Osteoblast (primary cell): ENCODE measurements at places on chromosomes 3 and 15. TPM values are rescaled to one million over a fixed set of nuclear protein-coding genes. Genes with fewer than 3 reads are reported as not detected.

- DNase-seq = peak; percentile 94
Observed at GRCh38 chr15:74322558-74323180, 44.8 kb downstream of the CYP11A1 start.

GRCh38 chr3:111215481-111215880 is 143.9 kb downstream of the NECTIN3 start:
- no peak for DNase-seq

GRCh38 chr3:175127075-175127662 is 268.0 kb downstream of the NAALADL2 start:
- DNase-seq = no peak

GRCh38 chr3:124765197-124765840 is 35.1 kb downstream of the UMPS start:
- DNase-seq = no peak

DNA sequence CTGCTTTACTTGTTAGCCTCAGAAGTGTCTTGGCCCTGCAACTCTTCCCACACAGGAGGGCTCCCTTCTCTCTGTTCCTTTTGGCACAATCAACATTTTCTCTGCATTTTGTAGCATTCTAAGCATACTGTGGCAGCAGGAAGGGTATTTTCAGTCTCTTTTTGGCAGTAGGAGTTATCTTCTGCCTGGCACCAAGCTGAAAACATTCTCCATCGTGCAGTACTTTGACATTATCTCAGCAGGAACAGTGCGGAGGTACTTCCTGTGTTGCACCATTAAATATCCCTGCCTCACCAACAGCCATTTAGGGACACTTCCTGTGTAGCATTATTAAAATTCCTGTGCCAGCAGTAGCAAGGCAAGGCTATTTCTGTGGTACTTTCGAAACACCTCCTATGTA is 233.2 kb upstream of the SEMA6D start:
- no peak for DNase-seq

GRCh38 chr3:169137076-169137475 is 526.4 kb downstream of the MECOM start:
- DNase-seq = no peak

- DNase-seq = no peak
Observed at GRCh38 chr15:92178911-92179310, 214.8 kb upstream of the ST8SIA2 start.

DNA sequence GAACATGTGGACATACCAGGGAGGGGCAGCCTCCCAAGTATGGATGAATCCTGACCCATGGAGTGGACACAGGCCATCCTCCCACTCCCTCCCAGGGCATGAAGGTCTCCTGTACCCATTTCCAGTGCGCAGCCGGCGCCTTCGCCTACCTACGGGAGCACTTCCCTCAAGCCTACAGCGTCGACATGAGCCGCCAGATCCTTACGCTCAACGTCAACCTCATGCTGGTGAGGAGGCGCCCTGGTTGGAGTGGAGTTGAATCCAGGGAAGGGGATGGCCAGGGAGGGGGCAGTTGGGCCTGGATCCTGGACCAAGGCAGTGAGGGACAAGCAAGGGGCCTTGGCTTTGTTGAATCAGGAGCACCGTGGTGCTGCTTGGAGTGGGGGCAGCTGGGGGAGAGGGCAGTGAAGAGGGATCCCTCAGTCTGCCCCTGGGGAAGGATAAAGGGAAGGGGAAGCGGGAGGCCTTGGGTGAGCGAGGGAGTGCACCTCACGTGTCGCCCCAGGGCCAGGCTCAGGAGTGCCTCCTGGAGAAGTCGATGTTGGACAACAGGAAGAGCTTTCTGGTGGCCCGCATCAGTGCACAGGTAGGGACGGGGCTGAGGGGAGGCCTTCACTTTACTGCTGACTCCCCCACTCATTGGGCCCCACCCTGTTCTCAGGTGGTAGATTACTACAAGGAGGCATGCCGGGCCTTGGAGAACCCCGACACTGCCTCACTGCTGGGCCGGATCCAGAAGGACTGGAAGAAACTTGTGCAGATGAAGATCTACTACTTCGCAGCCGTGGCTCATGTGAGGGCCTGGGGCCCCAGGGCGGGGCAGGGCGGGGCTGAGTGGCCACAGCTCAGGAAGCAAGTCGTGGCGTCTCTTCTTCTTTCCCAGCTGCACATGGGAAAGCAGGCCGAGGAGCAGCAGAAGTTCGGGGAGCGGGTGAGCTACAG is 25.3 kb downstream of the PTPN23 start:
- DNase-seq = no peak

GRCh38 chr3:136818191-136818768 is 646 bp upstream of the SLC35G2 start:
- DNase-seq = peak; percentile 76

Gene PIF1
- 6.2 and 9.4 TPM in 2 replicates for total RNA-seq

Gene CCNB2
- 6.5 and 8.0 TPM in 2 replicates for total RNA-seq

Gene OR4M2
- not detected in 2 replicates for total RNA-seq

Gene CFAP161
- total RNA-seq = under 0.01 and 0.88 TPM in 2 replicates

Gene AHSG
- not detected in 2 replicates for total RNA-seq

Gene TCF12
- total RNA-seq = 82.2 and 86.5 TPM in 2 replicates

Gene PCLAF
- total RNA-seq = 20.6 and 29.2 TPM in 2 replicates

Gene NPRL2
- 21.7 and 22.1 TPM in 2 replicates for total RNA-seq
